ENCODE measurements at places on chromosomes 13 and 19. TPM values are rescaled to one million over a fixed set of nuclear protein-coding genes. Genes with fewer than 3 reads are reported as not detected.

- DNase-seq = no peak
Observed at GRCh38 chr19:32824916-32825608, 44.5 kb downstream of the SLC7A9 start.

DNA sequence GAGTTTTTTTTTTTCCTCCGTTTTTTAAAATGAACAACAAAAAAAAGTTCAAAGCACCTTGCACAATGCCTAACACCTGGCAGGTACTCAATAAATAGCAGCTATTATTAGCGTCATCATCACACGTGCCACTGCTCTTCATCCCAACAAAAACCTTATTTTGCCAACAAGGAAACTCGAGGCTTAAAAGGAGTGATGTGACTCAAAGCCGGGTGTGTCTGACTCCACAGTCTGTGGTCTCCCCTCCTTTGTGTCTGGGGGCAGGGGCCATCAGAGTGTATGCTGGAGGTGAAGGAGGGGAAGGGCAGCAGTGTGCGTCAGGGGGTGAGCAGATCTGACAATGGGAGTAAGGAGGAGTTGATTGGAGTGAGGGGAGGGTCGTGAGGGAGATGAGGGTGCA is 34.1 kb upstream of the POU2F2 start:
- no peak for DNase-seq

DNA sequence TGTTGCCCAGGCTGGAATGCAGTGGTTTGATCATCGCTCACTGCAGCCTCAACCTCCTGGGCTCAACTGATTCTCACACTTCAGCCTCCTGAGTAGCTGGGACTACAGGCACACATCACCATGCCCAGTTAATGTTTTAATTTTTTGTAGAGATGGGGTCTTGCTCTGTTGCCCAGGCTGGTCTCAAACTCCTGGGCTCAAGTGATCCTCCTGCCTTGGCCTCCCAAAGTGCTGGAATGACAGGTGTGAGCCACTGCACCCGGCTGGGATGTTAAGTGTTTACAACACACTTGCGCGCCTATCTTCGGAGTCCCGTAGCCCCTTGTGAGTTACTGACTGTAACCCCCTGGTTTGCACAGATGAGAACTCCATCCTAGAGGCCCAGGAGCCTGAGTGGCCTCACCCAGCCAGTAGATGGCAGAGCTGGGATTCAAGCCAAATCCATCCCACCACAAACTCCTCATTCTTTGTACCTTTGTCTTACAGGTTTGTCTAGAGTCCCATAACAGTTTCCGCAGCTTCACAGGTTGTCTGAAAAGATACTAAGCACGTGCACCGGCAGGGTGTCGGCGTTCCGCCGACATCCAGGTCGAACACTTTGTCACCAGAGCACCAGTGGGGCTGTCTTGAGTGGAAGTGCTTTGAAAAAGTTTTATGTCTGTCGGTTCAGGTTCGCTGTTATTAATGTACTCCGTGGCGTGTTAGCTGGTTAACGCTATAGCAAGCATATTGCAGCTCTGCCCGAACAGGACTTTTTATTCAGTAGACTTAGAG is 14.7 kb downstream of the MAG start:
- no peak for DNase-seq

Gene PGLYRP1
- total RNA-seq = not detected

Gene CCNA1
- total RNA-seq = 18.7 TPM

- DNase-seq = no peak
Observed at GRCh38 chr13:97199451-97199850, 22.7 kb upstream of the MBNL2 start.

Gene CADM4
- total RNA-seq = 22.9 TPM

DNA sequence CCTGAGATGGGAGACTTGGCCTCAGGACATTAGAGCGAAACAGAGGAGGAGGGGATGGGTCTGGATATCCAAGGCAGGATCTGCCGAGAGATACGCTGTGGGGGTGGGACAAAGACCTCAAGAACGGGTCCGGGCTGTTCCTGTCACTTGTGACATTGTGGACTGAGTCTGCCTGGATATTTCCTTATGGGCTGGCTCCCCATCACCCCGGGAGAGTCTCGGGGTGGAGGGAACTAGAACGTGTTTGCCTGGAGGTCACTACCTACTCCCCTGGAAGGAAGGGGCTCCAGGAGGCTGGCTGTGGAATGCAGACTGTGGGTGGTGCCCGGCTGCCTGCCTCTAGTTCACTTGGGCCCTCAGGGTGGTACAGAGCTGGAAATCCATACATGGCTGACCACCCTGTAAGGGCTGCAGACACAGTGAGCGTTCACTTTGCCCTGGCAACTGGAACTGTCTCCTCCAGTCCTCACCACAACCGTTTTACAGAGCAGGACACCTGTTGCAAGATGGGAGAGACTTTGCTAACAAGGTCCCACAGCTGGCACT is 26.4 kb downstream of the DNM2 start:
- DNase-seq = no peak

Gene STARD13
- total RNA-seq = 19.3 TPM

DNA sequence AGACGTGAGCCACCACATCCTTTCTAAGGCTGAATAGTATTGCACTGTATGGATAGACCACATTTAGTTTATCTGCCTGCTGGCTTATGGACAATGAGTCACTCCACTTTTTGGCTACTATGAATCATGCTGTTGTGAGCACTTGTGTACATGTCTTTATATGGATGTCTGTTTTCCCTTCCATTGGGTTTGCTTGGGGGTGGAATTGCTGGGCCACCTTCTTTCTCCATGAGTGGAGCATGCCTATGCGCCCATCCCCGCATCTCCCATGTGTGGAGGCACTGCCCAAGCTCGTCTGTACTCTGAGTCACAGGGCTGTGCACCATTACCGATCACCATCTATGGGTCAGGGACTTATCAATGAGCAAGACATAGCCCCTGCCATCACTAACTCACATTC is 127.2 kb upstream of the GJB6 start:
- DNase-seq = peak; percentile 16

GRCh38 chr13:26601669-26602068 is 44.2 kb downstream of the WASF3 start:
- peak; percentile 90 for DNase-seq

Gene FFAR2
- not detected for total RNA-seq

Gene KCNN1
- total RNA-seq = 0.25 TPM

Gene GRK1
- total RNA-seq = not detected

DNA sequence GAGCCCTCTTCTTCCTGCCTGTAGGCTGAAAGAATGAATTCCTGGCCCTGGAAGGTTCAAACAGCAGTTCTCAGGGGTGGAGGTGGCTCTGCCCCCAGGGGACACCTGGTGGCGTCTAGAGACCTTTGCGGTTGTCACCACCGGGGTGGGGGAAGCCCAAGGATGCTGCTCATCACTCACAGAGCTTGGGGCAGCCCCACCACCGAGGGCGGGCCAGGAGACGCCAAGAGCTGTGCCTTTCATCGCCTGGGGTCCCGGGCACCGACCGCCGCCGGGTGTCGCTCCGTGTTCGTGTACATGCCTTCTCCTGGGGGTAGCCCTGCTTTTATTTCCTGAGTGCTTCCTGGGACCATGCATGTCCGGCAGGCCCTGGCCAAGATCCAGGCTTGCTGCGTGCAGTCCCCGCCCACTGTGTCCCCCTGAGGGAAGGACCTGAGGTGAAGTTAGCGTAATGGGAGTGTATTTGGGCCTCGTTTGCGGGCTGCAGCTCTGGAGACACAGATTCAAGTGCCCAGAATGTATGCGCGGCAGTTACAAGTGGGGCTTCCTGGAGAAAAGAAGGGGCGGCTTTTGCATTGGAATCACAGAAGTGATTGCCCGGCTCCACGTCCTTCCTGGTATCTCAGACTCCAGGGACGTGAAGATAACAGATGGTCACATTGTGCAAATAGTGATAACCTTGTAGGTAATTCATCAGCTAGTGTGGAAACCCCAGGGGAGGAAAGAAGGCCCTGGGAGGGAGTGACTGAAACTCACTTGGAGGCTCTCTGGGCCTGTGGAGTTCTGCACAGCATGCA is 7.8 kb downstream of the DOT1L start:
- no peak for DNase-seq

DNA sequence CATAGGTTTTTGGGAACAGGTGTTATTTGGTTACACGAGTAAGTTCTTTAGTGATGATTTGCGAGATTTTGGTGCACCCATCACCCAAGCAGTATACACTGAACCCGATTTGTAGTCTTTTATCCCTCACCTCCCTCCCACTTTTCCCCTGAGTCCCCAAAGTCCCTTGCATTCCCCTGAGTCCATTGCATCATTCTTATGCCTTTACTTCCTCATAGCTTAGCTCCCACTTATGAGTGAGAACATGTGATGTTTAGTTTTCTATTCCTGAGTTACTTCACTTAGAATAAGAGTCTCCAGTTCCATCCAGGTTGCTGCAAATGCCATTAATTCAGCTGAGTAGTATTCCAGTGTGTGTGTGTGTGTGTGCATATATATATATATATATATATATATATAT is 97.2 kb upstream of the EDNRB start:
- DNase-seq = no peak

DNA sequence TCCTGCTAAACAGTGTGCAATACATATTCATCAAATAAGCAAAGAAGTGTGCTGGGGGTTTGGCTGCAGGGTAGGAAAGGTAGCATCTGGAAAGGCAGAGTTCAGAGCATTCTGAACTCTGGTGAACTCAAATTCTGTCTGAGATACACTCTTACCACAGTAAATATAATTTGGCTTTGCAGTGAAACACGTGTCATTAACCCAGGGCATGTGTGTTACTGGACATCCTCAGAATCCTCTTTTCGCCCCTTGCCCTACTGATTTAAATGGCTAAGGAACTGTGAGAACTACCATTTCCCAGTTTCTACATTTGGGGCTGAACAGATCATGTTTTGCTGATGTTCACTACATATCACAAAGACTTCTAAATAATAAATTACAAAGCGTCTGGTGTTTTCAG is 562.8 kb upstream of the SGCG start:
- no peak for DNase-seq

- no peak for DNase-seq
Observed at GRCh38 chr19:18140473-18140872, 12.5 kb upstream of the PIK3R2 start.

DNA sequence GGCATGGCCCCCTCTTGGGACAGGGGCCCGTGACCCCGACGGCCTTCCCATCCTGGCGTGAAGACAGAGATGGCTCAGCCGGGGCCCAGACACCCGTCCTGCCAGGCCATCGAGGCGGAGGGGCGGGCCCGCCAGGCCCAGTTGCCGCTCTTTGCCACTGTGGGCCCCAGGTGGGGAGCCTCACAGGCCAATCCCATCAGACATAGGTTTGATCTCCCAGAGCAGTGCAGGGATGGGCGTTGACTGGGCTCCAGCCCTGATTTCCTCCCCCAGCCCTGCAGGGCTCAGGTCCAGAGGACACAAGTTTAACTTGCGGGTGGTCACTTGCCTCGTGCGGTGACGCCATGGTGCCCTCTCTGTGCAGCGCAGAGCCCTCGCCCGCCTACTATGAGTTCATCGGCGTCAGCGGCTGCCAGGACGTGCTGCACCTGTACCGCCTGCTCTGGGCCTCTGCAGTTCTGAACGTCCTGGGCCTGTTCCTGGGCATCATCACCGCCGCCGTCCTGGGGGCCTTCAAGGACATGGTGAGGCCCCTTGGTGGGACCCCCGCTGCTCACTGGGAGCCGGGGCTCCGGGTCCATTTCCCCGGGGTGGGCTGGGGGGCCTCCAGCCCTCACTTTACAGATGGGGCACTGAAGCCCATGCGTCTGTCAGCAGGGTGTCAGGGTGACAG is 42.4 kb downstream of the TMEM255B start:
- no peak for DNase-seq

GRCh38 chr19:48611872-48612271 is 3.0 kb downstream of the FAM83E start:
- DNase-seq = no peak

Gene P2RY11
- total RNA-seq = 2.4 TPM

Gene LRRC4B
- total RNA-seq = not detected

DNA sequence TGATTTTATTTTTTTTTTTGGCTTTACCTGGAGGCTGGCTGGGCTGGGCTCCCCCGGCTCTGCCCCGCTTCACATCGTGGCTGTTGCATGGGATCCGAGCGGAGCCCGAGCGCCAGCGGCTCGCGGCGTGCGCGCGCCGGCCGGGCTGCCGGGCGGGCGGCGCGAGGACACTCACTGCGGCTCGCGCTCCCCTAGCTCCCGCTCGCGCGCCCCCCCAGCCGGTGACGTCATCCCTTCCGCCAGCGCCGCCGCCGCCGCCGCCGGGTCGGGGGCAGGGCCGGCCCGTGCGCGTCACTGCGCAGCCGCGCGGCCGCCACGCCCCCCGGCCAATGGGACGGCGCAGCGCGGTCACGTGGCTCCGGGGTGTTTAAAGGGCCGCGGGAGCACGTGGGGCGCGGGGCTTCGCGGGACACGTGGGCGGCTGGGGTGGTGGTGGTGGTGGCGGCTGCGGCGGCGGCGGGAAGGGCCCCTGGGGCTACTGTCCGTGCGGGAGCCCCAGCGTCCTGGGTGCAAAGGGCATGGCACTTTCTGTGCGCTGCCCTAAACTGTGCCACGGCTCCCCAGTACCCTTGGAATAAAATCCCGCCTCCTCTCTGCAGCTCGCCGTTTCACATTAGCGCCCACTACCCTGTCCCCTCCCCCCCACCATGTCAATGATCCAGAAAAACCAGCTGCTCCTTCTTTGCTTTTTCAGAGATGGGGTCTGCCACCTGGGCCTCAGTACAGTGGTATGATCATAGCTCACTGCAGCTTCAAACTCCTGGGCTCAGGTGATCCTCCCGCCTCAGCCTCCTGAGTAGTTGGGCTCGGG is at the start of gene PTPRS:
TSS of gene PTPRS (minus strand) at position 176 of the 811 bp plus-strand sequence. CDS start 54,672 bp downstream, outside the sequence.
- peak; percentile 76 for DNase-seq

GRCh38 chr13:21619633-21620220 is 15.8 kb upstream of the MICU2 start:
- DNase-seq = no peak

DNA sequence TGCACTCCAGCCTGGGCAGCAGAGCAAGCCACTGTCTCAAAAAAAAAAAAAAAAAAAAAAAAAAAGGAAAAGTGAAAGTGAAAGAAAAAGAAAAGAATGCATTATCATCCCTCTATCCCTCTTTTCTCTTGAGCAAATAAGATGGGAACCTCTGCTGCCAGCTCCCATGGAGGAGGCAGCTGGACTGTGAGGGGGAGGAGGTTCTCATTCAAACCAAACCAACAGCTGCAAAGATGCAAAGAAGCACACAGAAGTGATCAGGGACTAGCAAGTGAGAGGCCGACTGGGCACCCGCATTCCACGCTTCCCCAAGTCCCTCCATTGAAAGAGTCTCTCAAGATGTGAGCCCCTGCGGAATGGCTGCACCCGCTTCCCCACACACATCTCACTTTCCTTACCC is 63.5 kb downstream of the TSHZ3 start:
- no peak for DNase-seq

GRCh38 chr19:49173198-49173597 is 15.6 kb downstream of the TRPM4 start:
- no peak for DNase-seq

GRCh38 chr19:35202722-35203688 is 25.5 kb downstream of the FAM187B start:
- DNase-seq = no peak

All from dermis microvascular lymphatic vessel endothelial cell (primary cell).